Glomerular endothelial cell (primary cell): ENCODE measurements at places on chromosomes 4 and X. TPM values are rescaled to one million over a fixed set of nuclear protein-coding genes. Genes with fewer than 3 reads are reported as not detected.

Gene MAGEA2
- total RNA-seq: not detected in 2 replicates

Gene SATL1
- total RNA-seq: 0.06 TPM in 1 of 2 replicates, not detected in the other

Gene MMRN1
- 28.7 and 118 TPM in 2 replicates for total RNA-seq

Gene PDZD4
- 0.10 and 0.12 TPM in 2 replicates for total RNA-seq

Gene LRAT
- 0.34 TPM in 1 of 2 replicates, not detected in the other for total RNA-seq

Gene RAB40A
- total RNA-seq: 0.12 TPM in 1 of 2 replicates, not detected in the other

Gene CPE
- 6.6 and 10.2 TPM in 2 replicates for total RNA-seq
